ENCODE measurements at places on chromosomes 11 and 22.

DNA sequence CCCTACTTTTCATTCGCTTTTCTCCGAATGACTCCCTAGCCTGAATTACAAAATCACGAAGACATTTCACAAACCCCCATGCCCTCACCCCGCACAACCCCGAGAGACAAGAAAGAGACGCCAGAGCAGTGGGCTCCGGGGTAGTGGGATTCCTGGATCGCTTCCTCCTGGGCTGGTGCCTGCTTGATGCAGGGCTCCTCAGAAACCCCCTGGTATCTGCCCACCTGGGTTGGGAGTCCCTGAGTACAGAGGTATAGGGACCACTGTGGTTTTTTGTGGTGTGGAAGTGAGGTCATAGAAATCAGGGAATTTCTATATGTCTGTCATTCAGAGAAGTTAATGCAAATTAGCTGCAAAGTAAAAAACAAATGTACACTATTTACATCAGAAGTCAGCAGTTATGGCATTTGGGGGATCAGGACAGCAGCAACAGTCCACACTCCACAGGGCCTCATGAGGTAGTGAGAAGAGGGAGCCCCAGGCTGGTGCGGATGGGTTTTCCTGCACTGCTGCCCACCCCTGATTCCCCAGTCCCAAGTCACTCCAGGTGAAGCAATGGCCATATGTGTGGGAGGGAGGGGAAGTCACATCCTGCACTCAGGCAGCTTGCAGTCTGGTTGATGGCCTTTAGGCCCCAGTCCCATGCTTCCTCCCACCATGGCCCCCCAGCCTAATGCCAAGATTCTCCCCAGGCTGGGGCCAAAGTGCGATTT, 39.6 kb downstream of the BUD13 start:
- no peak for DNase-seq

- DNase-seq, result no peak
Observed at GRCh38 chr22:20956258-20957101, 10.6 kb upstream of the AIFM3 start.

- DNase-seq, result no peak
Observed at GRCh38 chr22:21948824-21949568, 3.7 kb downstream of the PPM1F start.

- no peak for DNase-seq
Observed at GRCh38 chr11:113124578-113124977, 163.4 kb downstream of the NCAM1 start.

DNA sequence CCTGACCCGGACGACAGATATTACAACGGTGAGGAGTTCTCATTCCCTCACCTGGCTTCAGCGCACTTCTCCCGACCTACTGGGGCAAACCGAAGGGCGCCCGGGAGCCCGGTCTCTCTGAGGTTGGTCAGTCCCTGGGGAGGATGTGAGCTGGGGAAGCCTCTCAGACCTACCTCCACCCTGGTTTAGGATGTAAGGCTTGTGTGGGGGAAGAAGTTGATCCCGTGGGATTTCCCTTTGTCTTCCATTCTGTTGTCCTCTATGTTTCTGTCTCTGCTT, 12.3 kb downstream of the ROBO3 start:
- DNase-seq, result no peak

- DNase-seq, result no peak
Observed at GRCh38 chr11:109062445-109062844, 359.5 kb upstream of the C11orf87 start.

DNA sequence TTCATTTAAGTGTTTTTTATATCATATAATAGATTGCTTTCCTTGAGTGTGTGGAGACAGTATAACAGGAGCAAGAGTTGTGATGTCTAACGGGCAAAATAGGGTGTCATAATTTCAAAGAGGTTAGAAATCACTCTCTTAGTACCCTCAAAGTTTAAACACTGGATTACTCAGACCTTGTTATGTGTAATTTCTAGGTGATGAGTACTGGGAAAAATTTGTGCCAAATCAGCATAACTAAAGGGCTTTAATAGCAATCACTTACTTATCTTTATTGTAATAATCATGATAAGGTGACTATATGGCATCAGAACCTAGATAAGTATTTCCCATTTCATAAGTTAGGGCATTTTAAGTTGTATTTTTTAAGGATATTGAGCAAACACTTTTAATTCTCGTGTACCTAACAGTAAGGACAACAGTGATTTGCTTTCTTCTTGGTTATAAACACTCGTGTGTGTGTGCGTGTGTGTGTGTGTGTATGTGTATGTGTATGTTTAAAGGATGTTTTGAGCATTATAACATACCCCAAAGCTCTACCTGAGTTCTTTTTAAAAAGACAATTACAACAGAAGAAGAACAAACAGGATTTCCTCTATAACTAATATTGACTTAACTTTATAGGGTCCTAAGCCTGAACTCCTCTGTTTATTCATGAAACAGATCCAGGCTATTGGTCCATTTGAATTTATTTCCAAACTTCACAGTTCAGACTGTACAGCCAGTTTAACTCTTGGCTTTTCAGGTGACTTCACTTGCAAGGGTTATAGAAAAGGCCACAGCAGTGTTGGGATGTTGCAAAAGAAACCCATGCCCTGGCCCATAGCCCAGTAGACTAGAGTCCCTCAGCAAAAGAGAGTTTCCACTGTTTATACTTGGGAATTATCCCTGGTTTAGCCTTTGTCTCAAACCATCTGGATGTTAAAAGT, 23.7 kb upstream of the PDE3B start:
- DNase-seq, result peak; percentile 44

DNA sequence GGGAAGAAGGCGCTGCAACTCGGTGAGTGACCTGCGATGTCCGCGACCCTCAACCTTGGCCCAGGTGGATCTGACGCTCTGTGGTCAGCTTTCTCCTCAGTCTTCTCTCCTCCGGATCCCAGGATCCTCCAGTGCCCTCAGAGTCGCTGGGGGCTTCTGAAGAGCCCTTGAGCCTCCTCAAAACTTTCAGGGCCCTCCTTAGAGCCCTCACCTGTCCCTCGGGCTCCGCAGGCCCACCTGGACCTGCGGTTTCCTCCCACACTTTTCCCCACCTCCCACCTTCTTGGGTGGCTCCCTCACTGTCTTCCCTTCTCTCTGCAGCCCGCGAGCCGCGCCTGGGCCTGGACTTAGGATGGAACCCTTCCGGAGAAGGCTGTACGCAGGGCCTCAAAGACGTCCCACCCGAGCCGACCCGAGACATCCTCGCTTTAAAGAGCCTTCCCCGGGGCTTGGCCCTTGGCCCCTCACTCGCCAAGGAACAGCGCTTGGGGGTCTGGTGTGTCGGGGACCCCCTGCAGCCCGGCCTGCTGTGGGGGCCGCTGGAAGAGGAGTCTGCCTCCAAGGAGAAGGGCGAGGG, 335 bp downstream of the ZNF408 start:
- DNase-seq, result no peak

GRCh38 chr11:47863898-47864430, 15.8 kb upstream of the NUP160 start:
- no peak for DNase-seq

- DNase-seq, result no peak
Observed at GRCh38 chr11:62553080-62553838, 6.7 kb upstream of the AHNAK start.

GRCh38 chr22:45597460-45598192, 74.0 kb upstream of the ATXN10 start:
- no peak for DNase-seq

DNA sequence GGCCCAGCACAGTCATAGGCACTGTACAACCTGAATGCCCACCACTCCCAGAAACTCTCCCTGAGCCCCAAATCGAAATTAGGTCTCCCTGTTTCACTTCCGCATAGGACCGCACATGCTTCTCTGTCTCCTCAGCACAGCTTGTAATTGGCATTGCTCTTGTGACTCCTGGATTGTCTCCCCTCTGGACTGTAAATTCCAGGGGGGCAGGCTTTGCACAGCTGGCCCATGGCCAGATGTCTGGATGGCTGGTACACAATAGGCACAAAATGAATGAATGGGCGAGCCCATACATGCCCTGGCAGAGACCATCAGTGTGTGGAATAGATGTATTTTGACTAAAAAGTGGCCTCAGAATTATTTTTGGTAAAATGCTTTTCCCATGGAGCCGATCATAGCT, 63.3 kb upstream of the PHF21B start:
- no peak for DNase-seq

- DNase-seq, result no peak
Observed at GRCh38 chr11:60769811-60770210, 13.1 kb downstream of the MS4A15 start.

- DNase-seq, result no peak
Observed at GRCh38 chr11:2142762-2143202, 3.6 kb upstream of the IGF2 start.

- DNase-seq, result no peak
Observed at GRCh38 chr11:132249256-132249655, 878.8 kb downstream of the NTM start.

DNA sequence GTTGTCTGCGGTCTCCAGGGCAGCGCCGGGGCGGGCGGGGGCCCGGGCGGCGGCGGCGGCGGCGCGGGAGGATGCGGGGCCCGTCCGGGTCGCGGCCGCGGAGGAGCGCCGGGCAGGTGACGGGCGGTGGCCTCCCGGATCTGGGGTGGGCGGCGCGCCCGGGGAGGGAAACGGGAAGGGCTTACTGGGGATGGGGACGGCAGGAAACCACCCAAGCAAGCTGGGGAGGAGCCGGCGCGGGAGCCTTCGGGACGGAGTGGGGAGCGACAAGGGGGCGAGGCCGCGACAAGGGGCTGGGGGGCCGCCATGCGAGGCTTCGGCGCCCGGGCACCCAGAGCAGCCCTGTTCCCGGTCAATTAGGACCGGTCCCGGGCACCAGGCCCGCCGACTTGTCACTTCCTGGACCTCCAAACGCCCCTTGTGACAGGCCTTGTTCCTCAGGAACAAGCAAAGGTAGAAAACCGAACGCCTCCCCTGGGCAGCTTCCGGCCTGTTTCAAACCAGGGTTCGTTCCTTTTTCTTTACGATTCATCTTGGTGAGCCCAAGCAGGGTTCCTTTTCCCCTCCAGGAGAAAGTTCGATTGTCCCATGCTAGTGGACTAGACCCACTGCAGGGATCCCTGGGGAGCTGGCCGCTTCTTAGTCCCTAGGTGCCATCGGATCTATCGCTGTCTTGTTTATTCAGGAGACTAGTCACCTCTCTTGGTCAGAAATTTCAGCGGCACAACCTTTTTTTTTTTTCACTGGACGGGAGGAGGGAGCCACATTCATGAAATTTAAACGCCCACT, 492 bp downstream of the JHY start:
- DNase-seq, result peak; percentile 9

- DNase-seq, result no peak
Observed at GRCh38 chr22:39955675-39956074, 4.5 kb upstream of the TMA7B start.

DNA sequence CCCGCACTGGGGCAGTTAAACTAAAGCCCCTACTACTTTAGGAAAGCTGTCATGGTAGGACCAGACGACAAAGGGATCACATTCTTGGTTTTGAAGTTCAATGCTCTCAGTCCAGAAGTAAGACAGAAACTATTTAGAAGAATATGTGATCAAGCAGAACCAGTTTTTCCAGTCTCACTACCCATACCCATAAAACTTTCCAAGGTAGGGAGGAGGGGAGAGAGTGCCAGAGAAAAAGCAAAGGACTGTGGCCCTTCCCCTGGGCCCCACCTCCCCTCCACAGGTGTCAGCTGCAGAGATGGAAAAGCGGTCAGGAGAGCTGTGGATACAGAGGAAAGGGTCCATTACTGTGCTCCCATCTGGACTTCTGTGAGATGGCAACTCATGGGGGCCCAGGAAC, 587.1 kb downstream of the SOX6 start:
- no peak for DNase-seq

DNA sequence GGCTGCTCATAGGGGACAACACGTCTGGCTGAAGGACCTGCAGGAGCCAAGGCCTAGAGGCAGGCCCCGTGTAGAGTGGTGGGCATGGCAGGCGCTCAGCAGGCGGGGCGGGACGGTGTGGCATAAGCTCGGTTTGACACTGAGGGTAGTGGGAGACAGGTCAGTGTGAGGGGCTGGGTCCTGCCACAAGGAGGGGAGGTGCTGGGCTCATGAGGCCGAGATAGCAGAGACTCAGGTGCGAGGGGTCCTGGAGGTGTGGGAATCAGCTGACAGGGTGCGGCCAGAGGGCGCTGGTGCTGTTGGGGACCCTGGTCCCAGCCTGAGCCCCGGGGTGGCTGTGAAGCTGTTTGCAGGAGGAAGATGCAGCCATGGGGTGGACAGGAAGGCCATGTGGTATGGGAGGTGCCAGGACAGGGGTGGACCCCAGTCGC, 6.7 kb downstream of the SLC22A12 start:
- no peak for DNase-seq

- DNase-seq, result peak; percentile 2
Observed at GRCh38 chr11:122069707-122070360, 46.2 kb downstream of the BLID start.

DNA sequence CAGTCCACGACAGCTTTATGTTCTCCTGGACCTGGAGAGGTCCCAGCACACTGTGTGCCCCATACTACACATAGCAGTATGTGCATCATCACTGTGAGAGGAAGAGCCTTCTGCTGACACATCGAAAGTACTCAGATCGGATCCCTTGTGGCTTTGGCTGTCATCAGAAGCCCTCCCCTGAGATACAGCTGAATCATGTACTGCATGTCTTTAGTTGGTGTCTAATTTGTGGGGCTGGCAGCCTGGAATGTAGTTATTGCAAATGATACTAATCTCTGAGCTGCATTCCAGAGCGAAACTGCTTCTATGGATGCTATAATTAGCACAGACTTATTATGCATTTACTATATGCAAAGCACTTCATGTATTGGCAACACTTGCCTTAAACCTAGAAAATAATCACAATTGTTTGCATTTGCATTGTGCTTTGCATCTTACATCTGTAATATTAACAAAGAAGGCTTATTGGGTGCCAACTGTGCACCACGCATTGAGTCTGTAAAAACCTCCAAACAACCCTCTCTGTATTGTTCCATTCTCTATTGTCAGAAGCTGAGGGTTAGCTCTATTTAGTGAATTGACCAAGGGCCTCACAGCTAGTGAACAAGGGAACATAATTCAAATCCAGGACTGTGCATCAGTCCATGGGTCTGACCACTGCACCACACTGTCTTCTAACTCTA, 89.2 kb upstream of the CRTAM start:
- no peak for DNase-seq

GRCh38 chr11:119378851-119379465, 2.5 kb downstream of the USP2 start:
- DNase-seq, result no peak

DNA sequence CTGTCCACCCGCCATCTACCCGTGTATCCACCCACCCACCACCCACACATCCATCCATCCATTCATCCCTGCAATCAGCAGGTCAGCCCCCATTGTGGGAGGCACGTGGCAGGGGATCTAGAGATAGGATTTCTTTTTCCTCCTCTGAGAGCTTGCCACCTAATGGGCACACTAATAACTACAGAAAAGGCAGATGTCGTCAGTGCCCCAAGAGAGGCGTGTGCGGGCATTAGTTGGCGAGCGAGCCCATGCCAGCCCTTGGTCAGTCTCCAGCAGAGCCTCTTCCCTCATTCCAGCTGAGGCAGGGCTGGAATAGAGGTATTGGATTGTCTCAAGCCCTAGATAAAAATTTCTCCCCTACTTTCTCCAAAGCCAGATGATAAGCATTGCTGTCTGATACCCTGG, 9.7 kb downstream of the USP2 start:
- DNase-seq, result no peak

- DNase-seq, result no peak
Observed at GRCh38 chr11:87366346-87366745, 328.6 kb downstream of the TMEM135 start.
